ENCODE measurements at places on chromosomes 7 and 10.

DNA sequence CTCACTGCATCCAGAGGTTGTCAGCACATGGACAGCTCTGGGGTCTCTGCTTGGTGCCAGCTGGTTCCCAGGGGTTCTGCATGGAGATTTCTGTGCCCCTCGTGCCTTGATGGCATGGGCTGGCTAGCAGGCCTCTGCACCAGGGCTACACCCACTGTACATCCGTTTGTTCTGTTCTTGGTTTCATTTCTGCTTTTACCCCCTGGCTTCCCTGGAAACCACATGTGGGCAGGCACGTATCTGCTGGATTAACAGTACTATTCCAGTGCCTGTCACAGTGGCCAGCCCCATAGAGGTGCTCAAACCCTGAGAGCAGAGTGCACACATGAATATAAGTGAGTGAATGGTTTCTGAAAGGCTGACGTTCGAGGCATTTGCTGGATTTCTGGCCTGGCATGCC is 207.2 kb upstream of the GPR26 start:
- DNase-seq: no peak

- DNase-seq: peak; percentile 19
These were observed 81.9 kb upstream of the DYNC1I1 start for GRCh38 chr7:95690367-95690947.

GRCh38 chr7:82172881-82173280 is 270.7 kb downstream of the CACNA2D1 start:
- DNase-seq: no peak

DNA sequence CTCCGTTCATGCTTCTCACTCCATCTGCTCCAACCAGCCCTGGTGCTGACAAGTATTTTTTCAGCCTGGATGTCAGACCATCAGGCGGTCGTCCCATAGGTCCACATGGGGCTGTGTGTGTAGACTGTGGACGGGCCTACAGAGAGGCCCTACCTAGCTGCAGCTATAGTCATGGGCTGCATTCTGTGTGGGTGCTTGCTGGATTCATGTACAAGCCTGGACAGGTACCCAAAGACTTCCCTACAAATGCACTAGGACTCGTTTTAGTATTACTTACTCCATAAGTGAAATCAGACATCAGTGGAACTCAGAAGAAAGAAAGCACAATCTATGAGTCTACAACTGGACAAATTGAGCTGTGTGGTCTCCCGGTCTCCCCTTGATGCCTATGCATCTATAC is 146.8 kb downstream of the PKD1L1 start:
- no peak for DNase-seq

DNA sequence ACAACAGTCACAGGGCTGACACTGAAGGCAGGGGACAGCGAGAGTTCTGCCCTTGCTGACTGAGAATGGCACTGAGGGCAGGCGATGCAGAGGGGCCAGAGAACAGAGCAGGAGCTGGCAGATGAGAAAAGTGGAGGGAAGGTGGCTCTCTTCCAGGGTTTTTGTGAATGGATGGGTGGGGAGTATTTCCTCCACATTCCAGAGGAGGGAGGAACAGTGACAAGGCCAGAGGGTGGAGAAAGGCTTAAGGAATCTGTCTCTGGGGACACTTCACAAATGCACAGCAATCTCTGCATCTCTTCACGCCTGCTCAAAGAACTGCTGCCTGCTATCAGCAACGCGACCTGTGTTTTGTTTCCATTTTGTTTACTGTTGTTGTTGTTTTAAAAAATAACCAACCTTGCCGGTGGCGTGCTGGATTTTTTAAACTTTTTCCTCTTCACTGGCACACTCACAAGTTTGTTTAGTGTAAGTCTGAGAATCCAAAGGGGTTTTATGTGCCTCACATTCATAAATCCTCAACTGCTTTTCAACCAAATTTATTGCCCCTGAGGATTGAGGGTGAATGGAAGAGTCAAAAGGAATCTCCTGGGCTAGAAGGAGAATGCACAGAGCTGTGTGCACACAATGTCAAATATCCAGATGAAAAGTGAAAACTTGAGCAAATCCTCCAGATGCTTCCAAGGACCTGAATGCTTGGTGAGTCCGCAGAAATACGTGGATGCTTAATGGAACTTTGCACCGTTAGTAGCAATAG is 129.3 kb downstream of the GLI3 start:
- DNase-seq: no peak

DNA sequence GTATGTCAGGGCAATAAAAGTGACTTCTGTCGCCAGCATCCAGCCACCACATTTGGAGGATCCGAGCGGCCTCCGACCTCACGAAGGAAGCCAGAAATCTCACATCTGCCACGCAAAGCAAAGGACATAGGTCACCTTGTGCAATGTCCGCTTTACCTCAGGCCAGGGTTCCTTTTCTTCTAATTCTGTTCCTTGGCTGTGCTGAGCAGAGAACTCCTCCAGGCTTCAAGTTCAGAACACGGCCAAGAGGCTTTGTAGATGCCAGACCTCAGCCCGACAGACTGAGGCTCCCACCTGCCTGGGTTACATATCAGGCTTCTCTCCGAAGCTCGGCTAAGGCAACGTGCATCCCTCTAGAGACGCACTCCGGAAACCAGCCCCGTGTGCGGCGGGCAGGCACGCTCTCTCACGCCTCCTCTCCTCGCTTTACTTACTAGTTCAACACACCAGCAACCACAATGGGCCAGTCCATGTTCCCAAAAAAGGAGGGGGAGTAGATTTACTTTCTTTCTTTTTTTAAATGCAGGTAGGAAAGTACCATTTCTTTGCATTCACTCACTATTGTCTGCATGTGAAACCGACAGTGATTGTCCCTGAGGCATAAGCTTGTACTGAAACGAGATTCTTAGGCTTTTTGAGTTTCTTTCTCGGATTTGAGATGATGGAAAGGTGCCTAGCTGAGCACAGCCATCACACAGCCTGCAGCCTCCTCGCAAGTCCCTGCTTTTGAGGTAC is 122.4 kb upstream of the AFAP1L2 start:
- DNase-seq: peak; percentile 96
